ENCODE measurements at places on chromosomes 11 and 22.

- ATAC-seq, result no peak
Measured at GRCh38 chr22:21951062-21951461, 1.6 kb downstream of the PPM1F start.

DNA sequence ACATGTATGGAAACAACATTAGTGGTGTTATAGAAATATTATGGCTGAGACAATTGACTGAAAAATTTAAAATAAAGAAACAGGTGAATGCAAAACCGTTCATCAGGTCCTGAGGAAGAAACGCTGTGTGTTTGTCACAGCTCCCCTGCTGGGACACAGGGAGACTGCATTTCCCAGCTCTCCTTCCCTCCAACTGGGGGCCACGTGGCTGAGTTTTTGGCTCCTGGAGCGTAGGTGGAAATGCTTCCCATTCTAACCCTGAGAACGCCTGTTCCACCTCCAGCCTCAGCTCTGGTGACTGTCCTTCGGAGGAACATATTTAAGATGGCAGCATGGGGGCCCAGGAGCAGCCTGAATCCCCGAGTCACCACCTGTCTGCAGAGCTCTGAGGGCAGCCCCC, 398.6 kb downstream of the BRD1 start:
- no peak for ATAC-seq

GRCh38 chr11:58285483-58286040, 17.5 kb upstream of the OR10W1 start:
- no peak for ATAC-seq

- ATAC-seq, result no peak
Measured at GRCh38 chr11:12624595-12624994, 49.6 kb upstream of the TEAD1 start.

GRCh38 chr11:16148301-16148931, 207.9 kb downstream of the SOX6 start:
- ATAC-seq, result no peak

- no peak for ATAC-seq
Measured at GRCh38 chr11:34439610-34440198, 970 bp downstream of the CAT start.

All from activated CD4-positive, CD25-positive, alpha-beta regulatory T cell treated with anti-CD3 and anti-CD28 coated beads, Interleukin-2, amount 50 U/mL, for 24 hours (primary cell).